Renal pelvis (tissue), 12 donors: ENCODE measurements at places on chromosomes 11 and 22. TPM values are rescaled to one million over a fixed set of nuclear protein-coding genes. Genes with fewer than 3 reads are reported as not detected.

Gene PYGM
- 2.3 TPM for polyA plus RNA-seq

Gene HBG2
- 1,217 TPM for polyA plus RNA-seq

Gene PRODH
- 27.2 TPM for polyA plus RNA-seq

Gene FBLN1
- 115 TPM for polyA plus RNA-seq

Gene SLC22A12
- polyA plus RNA-seq, result 5.7 TPM

Gene TMPRSS13
- polyA plus RNA-seq, result 0.92 TPM

- DNase-seq, result no peak
Observed at GRCh38 chr22:27201741-27202140, 544.4 kb downstream of the MIAT start.

DNA sequence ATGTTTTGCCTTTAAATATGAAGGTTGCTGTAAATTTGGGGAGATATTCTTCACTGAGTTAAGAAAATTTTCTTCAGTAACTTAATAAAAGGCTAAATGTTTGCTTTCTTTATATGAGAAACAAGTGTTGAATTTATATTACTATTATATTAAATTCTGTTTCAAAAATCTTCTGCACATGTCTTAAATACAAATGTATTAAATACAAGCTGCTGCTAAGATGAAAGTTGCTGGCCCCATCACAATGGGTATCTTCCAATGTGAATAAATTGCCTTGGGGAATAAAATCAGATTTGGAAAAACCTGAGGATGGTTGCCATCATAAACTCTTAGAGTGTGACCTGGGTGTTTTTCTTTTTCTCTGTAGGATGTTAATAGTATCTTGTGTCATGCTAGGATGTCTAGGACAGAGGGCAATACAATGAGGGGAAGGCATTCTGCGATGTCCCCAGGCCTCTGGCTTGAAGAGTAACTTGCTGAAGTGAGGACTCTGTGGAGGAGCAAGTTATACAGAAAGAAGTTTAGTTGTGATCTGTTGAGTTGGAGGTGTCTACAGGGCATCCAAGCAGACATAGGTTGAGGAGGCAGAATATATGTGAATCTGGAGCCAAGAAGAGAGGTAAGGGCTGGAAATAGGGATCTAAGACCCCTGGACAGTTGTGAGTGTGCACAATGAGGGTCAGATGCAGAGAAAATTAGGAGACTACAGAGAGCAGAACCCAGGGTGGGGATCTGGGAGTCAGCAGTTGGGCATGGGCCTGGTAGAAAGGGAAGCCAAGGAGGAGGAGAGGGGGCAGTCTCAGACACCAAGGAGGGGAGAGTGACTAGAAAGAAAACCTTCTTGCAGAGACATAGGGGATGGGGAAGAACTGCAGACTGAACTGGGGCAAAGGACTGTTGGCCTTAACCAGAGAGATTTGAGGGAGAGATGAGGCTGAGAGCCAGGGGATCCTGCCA, 4.8 kb downstream of the IGLL5 start:
- no peak for DNase-seq

- DNase-seq, result no peak
Observed at GRCh38 chr11:134196756-134197155, 27.0 kb downstream of the NCAPD3 start.

DNA sequence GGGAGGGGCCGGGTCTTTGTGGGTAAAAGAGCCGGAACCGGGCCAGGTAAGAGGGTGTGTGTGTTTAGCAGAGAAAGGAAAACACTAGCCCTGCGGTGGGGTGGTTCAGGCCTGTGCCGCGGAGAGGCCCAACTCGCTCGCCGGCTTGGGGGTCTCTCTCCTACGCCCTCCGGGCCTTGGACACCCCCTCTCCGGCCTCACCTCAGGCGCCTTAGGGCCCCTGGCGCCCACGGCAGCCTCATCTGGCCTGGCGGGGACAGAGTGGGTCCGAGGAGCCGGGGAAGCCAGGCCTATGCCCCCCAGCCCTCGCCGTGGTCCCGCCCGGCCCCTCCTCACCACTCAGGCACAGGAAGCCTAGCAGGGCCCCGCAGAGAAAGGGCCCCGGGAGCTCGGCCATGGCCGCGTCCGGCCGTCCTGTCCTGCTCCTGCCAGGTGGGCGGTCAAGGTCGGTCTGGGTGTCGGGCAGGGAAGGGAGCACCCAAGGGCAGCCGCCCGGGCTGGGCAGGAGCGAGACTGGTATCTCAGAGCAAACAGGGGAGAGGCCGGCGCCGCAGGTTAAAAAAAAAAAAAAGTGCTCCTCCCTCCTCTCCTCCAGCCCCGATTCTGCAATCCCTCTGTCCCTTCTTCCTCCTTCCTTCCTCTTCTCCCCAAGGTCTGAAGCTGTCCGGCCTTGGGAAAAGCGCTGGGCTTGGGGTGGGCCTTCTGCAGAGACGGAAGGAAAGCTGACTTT, at the start of gene VSIG2:
TSS of gene VSIG2 (minus strand) at position 515 of the 730 bp plus-strand sequence. CDS start at position 397, 118 bp downstream.
- no peak for DNase-seq

GRCh38 chr22:48855593-48856307, 971.9 kb downstream of the BRD1 start:
- no peak for DNase-seq

DNA sequence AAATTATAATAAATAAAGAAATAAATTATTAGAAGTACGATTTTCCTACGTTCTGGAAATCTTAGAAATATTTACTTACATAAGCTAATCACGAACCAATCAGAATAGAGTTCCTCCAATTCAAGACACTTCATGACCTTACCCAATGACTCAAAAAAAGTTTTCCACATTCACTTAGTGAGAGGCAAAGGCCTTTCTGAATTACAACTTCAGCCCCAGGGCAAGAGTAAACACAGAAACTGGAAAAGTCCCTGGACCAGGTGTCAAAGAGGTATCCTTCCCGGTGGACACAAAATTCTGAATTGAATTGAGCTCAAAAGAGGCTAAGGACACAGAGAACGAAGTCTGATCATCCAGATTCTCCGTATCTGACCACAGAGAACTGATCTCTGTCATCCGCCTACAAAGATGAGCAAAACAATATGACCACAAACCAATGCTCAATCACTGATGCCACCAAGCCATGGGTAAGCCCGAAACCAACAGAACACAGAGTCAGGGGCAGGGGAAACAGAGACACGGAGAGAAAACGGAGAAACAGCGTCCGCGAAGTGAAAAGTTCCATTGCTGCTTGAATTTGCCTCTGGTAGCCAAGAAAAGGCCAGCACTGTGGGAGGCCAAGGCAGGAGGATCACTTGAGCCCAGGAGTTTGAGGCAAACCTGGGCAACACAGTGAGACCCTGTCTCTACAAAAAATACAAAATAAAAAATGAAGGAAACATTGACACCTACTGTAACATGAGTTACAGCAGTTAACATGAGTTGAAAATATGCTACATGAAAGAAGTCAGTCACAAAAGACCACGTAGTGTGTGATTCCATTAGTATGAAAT, 6.8 kb downstream of the BID start:
- DNase-seq, result no peak

DNA sequence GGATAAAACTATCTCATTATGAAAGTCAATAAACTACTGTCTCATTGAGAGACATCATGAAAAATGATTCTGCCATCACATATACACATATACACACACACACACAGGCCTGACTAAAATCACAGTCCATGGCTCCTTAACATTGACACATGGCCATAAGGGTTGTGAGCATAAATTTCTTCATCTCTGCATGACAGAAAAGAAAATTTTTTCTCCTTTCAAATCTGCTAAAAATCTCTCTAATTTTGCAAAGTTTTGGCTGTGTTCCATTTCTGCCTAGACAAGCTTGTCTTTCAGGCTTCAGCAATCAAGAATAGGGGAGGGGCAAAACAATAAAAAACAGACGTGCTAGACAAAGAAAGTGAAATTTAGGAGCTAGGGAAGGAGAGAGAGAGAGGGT, 324.5 kb downstream of the LRRC4C start:
- no peak for DNase-seq

- DNase-seq, result no peak
Observed at GRCh38 chr11:36818410-36818809, 220.4 kb upstream of the RAG2 start.

GRCh38 chr11:28107191-28107749, 686 bp downstream of the KIF18A start:
- no peak for DNase-seq

- DNase-seq, result no peak
Observed at GRCh38 chr11:57484141-57484710, 23.9 kb downstream of the RTN4RL2 start.
